CD4-positive, alpha-beta T cell treated with Interleukin-4 for 1 hour (primary cell): ENCODE measurements at places on chromosomes 1 and 21.

- no peak for DNase-seq
These were observed 69.9 kb upstream of the PRMT6 start for GRCh38 chr1:106986603-106987002.

GRCh38 chr1:1232208-1232795 is at the start of gene B3GALT6:
TSS of gene B3GALT6 (plus strand) at chr1:1232237. CDS start at chr1:1232279, 42 bp downstream.
- no peak for DNase-seq

DNA sequence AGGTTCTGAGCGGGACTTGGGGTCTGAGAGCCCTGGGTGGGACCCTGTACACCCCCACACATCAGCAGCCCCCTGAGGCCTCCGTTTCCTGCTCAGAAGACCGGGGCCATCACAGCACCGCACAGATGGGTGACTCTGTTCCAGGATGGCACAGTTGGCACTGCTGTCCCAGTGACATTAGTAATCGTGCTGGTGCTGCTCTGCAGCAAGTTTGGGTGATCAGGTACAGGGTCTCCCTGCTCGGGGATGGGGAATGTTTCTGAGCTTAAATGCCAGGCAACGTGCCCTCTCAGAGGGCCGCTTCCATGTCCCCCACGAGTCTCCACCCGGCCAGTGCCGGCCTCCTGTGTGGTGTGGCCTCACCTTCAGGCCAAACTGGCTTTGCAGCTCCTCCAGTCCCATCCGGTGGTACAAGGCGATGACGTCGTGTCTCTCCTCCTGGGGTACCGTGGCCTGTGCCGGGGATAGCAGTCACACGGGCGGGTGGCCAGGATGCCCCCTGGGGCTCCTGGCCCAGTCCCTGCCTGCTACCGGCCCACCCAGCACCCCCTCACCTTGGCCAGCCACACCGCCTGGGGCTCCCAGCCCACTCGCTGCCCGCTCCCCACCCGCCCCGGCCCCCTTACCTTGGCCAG is 17.1 kb downstream of the PRXL2B start:
- peak; percentile 8 for DNase-seq

GRCh38 chr1:160398823-160399222 is 1.5 kb upstream of the VANGL2 start:
- no peak for DNase-seq

DNA sequence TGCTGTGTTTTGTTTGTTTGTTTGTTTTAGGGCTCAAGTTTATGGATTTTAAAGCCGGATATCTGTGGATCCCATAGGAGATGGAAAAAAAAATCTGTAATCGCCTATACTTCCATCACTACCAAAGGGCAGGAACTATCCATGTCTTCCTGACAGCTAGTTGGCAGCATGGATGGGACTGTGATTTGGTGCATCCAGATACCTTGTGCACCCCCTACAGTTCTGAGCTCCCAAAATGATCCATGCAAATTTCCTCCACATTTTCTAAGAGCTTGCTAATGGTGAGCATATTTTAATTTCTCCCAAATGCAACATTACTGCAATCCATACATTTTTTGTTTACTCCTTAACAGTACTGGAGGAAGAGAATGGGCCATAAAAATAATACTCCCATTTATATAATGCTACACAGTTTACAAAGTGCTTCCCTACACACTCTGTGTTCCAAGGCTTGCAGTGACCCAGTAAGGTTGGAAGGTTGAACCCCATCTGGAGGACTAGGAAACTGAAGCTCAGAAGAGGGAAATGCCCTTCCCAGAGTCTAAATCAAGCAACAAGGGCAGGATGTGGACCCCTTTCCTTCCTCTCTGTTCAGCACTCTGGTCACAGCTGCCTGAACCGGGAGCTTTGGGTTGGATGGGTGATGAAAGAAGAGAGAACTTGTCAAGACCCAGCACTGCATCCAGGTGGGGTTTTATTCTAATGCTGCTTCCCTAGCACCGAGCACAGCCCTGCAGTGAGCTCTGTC is 48.0 kb downstream of the CAPN8 start:
- DNase-seq = no peak

- DNase-seq = no peak
These were observed 59.5 kb downstream of the IRF2BP2 start for GRCh38 chr1:234550341-234551031.

DNA sequence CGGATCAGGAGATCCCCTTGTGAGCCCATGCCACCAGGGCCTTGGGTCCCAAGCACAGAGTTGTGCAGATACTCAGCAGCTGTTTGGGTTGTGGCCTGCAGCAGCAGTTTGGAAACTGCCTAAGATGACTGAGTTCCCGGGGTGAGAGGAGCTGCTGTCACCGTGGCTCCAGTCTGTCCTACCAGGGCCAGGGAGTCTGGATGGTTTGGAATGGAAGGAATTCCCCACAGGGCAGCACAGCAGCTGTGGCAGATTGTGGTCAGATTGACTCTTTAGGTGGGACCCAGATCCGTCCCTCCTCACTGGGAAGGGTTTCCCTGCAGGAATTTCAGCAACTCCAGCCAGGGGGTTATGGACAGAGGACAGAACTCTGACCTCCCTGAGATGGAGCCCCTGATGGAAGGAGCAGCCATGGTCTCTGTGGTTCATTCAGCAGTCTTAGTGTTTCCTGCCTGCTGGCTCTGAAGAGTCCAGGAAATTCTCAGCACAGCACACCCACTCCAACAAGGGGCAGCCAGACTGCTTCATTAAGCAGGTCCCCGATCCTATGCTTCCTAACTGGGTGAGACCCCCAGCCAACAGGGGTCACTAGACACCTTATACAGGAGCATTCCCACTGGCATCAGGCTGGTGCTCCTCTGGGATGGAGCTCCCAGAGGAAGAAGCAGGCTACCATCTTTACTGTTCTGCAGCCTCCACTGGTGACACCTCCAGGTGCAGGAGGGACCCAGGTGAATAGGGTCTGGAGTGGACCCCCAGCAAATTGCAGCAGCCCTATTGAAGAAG is 51.5 kb upstream of the TNFSF4 start:
- no peak for DNase-seq
